ENCODE measurements at places on chromosomes 11 and 22. TPM values are rescaled to one million over a fixed set of nuclear protein-coding genes. Genes with fewer than 3 reads are reported as not detected.

The GDPD4 gene
- not detected for total RNA-seq

The TNNI2 gene
- total RNA-seq, result not detected

The PRDM10 gene
- total RNA-seq, result 9.6 TPM

The DBX1 gene
- total RNA-seq, result 0.19 TPM

The SRPRA gene
- 206 TPM for total RNA-seq

The BUD13 gene
- total RNA-seq, result 9.2 TPM

The CACNA1I gene
- 29.2 TPM for total RNA-seq

The CYP2D6 gene
- total RNA-seq, result 7.4 TPM

The C11orf16 gene
- total RNA-seq, result not detected

The OR4D10 gene
- total RNA-seq, result not detected

The ACTN3 gene
- total RNA-seq, result 0.14 TPM

The RPS6KB2 gene
- 72.0 TPM for total RNA-seq

The AHNAK gene
- total RNA-seq, result 332 TPM

The MS4A6E gene
- total RNA-seq, result not detected

The OR6A2 gene
- not detected for total RNA-seq

The TBX10 gene
- total RNA-seq, result not detected

The PHF21B gene
- total RNA-seq, result not detected

The SAA4 gene
- total RNA-seq, result not detected

The OTOG gene
- not detected for total RNA-seq

The CASTOR1 gene
- total RNA-seq, result 8.8 TPM

The TMEM109 gene
- 27.8 TPM for total RNA-seq

The CDC45 gene
- total RNA-seq, result 0.75 TPM

The ART1 gene
- not detected for total RNA-seq
